ENCODE measurements at places on chromosomes 5 and 9. TPM values are rescaled to one million over a fixed set of nuclear protein-coding genes. Genes with fewer than 3 reads are reported as not detected.

- peak; percentile 57 for DNase-seq
These were observed 1.8 kb upstream of the SH2D3C start for GRCh38 chr9:127780126-127780885.

Gene LCN1
- not detected for total RNA-seq

Gene PNPLA7
- total RNA-seq: 2.4 TPM

GRCh38 chr9:37745970-37746369, 7.6 kb upstream of the TRMT10B start:
- no peak for DNase-seq

Gene PCA3
- total RNA-seq: not detected

Gene CDKN2A
- 4.2 TPM for total RNA-seq

Gene AK1
- total RNA-seq: 24.8 TPM

DNA sequence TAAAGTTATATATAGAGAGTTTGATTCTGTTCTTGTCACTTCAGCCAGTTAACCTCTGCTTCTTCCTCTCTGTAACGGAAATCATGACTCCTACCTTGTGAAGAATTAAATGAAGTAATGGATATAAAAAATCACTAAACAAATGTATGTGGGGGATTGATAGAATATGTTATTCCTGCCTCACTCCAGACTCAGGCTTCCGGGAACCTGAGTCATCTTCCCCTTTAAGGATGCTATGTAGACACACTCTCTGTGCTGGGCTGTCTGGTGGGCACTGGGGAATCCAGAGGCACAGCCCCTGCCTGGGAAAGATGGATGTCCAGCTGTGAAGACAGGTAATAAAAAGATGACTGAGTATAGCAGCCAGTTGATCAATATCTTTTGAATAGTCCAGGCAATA, 77.4 kb downstream of the ZNF618 start:
- DNase-seq: no peak
